ENCODE measurements at places on chromosomes 2 and 18.

DNA sequence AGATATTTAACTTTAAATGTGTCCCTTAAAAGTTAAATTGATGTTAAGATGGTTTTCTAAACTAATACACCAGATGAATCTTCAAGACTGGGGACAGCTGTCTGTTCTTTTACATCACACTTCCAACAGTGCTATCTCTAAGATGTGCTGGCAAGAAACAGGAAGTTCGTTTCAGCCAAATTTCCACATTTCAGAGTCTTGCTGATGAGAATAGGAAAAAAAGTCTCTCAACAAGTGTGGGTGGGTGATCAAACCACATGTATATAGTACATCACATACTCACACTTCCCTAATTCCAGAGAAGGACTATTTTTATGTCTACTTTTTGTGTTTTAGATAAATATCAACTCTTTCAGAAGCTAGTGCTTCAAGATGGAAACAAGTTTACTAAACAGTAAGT, 1712.8 kb upstream of the TMEFF2 start:
- no peak for DNase-seq

DNA sequence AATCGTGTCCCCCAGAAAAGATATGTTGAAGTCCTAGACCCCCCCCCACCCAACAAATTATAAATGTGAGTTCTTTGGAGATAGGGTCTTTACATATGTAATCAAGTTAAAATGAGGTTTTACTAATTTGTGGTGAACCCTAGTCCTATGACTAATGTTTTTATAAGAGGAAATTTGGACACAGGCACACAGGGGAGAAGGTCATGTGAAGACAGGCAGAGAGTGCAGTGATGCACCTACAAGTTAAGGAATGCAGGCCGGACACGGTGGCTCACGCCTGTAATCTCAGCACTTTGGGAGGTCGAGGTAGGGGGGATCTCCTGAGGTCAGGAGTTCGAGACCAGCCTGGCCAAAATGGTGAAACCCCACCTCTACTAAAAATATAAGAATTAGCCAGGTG, 5.8 kb upstream of the PMAIP1 start:
- no peak for DNase-seq

DNA sequence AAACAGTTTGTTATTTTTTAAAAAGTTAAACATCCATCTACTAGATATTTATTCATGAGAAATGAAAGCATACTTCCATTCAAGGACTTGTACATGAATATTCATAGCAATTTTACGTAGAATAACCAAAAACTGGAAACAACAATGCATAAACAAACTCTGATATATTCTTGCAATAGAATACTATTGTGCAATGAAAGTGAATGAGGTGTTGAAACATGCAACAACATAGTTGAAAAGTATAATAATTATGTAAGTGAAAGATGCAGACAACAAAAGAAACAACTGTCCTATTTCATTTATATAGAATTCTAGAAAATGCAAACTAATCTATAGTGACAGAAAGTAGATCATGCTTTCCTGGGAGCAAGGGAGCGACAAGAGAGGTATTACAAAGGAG, 206.6 kb upstream of the KLHL29 start:
- no peak for DNase-seq

GRCh38 chr2:181891258-181891965, at the start of gene ITPRID2:
TSS of gene ITPRID2 (plus strand) at chr2:181891730. CDS start at chr2:181892067, 337 bp downstream.
- peak; percentile 84 for DNase-seq

GRCh38 chr18:26710470-26711096, 154.9 kb downstream of the AQP4 start:
- no peak for DNase-seq

DNA sequence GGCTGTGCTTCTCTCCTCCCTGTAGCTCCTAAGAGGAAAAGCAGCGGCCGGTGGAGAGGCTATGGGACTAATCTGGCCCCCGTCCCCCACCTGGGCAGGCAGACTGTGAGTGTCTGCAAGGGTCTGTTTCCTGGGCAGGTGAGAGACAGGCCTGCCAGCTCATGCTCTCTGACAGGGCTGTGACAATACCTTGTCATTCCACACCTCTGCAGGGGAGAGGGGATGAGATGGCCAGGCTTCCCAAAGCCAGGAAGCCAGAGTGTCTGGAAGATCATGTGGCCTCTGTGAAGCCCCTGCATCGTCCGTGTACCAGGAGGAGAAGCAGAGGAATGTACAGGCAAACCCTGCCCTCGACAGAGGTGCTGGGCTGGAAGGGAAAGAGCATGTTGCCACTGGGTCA, 142.5 kb upstream of the GATA6 start:
- DNase-seq, result no peak

DNA sequence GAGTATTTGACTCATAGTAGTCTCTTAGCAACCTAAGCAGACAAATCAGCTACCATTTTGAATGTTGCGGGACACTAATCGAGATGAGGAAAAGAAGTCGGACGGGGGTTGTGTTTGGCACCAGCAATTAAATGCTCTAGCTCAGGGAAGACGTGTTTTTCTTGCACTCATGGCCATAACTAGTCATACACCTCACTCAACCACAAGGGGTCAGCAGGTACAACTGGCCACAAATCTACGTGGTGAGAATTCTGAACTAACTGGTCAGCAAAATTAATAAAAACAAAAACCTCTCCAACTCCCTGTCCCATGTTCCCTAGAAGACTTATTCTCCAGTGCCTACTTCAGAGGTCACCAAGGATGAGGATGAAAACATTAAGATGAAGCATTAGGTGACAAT, 1467.8 kb downstream of the DPP10 start:
- no peak for DNase-seq

- DNase-seq, result no peak
These were observed 34.8 kb downstream of the COL5A2 start for GRCh38 chr2:189144700-189145211.

DNA sequence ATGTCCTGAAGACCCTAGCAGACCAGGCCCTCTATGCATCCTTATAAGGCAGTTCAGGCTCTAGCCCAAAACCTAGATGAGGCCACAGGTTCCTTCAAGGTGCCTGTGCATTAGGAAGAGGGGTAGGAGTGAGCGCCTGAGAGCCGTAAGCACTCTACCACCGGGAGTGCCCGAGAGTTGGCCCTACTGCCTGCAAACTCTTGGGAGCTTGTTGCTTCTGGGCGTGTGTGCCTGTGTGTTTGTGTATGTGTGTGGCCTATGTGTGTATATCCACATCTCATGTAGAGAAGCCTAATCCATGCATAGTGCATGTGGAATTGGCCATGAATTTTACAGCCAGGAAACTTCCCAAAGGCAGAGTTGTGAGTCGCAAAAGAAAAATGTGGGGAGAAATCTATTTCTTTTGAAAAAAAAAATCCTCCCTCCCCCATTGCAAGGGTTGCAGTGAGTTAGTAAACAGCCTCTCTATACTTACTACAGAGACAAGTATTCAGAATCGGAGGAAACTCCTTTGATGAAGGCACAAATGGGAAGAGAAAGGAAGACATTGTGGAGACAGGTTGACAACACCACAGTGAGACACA, 96.8 kb downstream of the ADD2 start:
- no peak for DNase-seq

GRCh38 chr2:129936334-129936934, 43.0 kb upstream of the RAB6C start:
- peak; percentile 33 for DNase-seq

DNA sequence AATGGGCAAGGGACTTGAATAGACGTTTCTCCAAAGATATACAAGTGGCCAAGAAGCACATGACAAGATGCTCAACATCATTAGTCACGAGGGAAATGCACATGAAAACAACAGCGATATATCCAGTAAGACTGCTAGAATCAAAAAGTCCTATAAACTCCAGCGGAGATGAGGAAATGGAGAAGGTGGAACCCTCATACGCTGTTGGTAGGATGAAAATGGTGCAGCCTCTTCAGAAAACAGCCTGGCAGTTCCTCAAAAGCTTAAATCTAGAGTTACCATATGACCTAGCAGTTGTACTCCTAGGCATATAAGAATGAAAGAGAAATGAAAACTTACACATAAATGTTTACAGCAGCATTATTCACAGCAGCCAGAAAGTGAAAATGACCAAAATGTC, 48.1 kb downstream of the HPCAL1 start:
- DNase-seq, result no peak

- DNase-seq, result no peak
These were observed 256.2 kb downstream of the SATB2 start for GRCh38 chr2:199201539-199201938.

GRCh38 chr2:223944166-223944702, 901 bp downstream of the WDFY1 start:
- DNase-seq, result peak; percentile 56

DNA sequence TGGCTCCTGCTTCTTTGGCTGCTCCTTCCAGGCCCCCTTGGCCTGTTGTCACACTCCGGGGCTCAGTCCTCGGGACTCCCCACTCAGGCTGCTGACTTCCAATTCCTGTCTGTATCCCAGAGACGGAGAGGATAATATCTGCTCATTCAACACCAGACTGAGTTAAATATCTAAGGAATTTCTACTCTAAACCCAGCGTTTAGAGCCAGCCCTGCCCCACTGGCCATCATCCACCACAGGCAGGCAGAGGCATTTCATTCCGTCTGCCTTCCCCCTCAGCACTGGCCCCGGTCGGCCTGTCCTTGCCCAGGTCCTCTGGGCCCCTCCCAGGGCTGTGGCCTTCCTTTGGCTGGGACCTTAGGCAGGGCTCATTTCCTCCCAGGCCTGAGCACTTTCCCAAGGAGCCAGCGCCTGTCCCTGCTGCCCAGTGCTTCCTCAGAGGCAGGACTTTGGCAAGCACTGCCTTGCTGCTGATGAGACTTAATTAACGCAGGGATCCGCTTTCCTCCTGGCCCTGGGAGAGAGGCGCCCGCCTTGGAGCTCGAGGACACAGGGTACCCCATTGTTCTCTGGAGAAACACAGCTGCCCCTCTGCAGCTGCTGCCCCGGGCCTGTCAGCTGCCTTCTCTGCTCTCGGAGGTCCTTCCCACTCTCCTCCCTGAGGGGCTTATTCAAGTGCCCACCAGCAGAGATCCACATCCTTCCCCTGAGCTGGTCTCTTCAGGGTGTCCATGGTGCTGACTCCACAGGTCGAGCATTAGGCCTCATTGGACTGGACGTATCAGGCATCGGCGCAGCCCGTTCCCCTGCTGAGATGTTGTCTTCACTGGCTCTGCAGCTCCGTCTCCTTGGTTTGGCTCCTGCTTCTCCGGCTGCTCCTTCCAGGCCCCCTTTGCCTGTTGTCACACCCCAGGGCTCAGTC, 42.8 kb downstream of the ATOH8 start:
- DNase-seq, result no peak

- DNase-seq, result no peak
These were observed 210.3 kb downstream of the UBE2E3 start for GRCh38 chr2:181190711-181191110.

DNA sequence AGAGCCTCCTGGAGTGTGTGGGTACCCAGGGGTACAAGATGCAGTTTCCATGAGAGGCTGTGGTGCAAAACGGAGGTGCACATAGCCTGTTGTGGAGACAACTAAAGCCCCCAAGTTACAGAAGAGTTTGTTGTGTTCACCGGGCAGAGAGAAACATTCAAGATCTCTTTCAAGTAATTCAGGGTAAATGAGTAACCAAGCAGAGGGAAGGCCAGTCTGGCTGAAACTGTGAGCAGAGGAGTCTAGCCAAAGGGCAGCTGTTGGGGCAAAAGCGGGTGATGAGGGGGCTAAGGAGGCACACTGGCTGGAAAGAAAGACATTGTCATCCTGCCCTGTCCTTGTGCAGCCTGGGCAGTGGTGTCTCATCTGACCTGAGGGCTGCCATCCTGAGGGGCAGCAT, 52.0 kb downstream of the CXCR4 start:
- no peak for DNase-seq

DNA sequence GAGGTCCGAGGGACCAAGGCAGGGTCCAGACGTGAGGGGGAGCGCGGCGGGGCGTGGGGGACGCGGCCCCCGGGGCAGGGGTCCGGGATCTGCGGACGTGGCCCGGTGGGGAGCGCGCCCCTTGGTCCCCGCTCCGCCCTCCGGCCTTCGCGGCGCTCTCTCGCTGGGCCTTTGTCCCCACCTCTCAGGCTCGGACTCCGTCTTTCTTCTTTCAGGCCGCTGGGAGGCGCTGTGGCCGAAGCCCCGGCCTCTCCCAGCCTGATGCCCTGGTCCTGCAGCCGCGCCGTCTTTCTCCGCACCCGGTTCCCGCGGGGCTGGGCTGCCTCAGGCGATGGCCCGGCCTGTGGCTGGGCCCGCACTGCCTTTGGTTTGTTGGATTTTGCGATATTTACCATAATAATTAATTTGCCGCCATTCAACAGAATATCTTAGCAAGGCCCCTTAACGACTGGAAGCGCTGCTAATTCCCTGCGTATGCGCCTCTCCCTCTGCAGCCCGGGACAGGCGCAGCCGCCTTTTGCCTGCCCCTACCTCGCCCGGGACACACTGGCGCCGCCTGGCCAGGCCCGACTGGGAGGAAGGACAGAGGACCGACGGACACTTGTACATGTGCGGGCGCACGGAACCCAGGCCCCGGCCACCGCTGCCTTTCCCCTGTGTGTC, 10.8 kb downstream of the SIX3 start:
- peak; percentile 84 for DNase-seq

- peak; percentile 19 for DNase-seq
These were observed 37.3 kb downstream of the RNU4ATAC start for GRCh38 chr2:121567957-121568409.

- DNase-seq, result no peak
These were observed 127.8 kb downstream of the STK39 start for GRCh38 chr2:168119515-168120141.

DNA sequence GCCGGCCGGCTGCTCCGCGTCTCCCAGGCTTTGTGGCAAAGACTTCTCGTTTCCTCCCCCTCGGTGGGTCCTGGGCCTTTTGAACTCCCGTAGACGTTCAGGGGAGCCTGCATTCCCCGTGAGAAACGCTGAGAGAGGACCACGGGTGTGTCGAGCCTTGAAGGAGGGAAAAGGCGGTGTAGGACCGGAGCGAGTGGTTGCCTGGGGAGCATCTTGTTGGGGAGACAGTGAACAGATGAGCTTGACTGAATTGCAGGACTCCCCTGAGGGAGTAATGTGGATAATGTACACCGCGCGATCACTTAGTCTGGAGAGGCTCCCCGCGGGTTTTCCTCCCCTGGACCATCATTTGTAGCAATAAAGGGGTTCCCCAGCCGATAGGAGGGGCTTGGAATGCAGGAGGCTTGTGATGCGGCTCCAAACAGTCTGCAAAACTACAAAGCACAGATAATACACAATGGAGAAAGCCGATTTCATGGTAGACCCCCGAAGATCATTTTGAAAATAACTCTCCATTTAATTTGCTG, 769 bp downstream of the ALMS1 start:
- DNase-seq, result no peak
